ENCODE measurements at places on chromosomes 1 and 21. TPM values are rescaled to one million over a fixed set of nuclear protein-coding genes. Genes with fewer than 3 reads are reported as not detected.

- DNase-seq = no peak
- H3K27ac ChIP-seq = no peak overlapping the region
- H3K4me3 ChIP-seq = no peak overlapping the region
- no peaks in the 10 kb centered on the region for H3K4me1 ChIP-seq
- no peaks in the 10 kb centered on the region for H3K36me3 ChIP-seq
- H3K27me3 ChIP-seq = no peaks in the 10 kb centered on the region
These were observed 1786.6 kb downstream of the PLA2G4A start for GRCh38 chr1:188615321-188615720.

GRCh38 chr1:55773211-55773940 is 558.2 kb upstream of the USP24 start:
- DNase-seq = no peak
- no peaks in the 10 kb centered on the region for H3K36me3 ChIP-seq
- H3K27ac ChIP-seq = no peak overlapping the region
- H3K4me1 ChIP-seq = no peaks in the 10 kb centered on the region
- no peaks in the 10 kb centered on the region for H3K27me3 ChIP-seq
- H3K4me3 ChIP-seq = no peak overlapping the region

- H3K4me1 ChIP-seq = peaks cover 10% of the 10 kb centered on the region
- DNase-seq = peak; percentile 50
- peak overlapping the region; percentile 50 for H3K4me3 ChIP-seq
These were observed 6.3 kb downstream of the HPCA start for GRCh38 chr1:32892368-32893197.

DNA sequence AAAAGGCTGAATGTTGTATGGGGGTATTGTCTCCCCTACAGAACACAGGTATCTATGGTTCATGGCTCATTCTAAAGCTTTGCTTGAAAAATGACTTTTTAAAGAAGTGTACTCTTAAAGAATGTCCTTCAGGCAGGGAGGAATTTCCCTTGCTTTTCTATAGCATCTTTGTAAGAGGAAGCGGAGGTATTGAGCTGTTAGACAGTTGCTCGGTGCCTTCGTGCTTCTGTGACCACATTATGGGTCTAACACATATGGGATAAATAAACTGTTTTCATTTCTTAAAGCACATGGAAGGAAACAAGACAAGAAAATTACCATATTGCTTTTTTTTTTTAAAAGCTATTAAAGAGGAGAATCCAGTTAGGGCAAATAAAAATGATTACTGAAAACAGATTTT is 182.9 kb downstream of the NTNG1 start:
- no peak for DNase-seq
- H3K27ac ChIP-seq = no peak overlapping the region
- no peaks in the 10 kb centered on the region for H3K27me3 ChIP-seq
- H3K4me1 ChIP-seq = no peaks in the 10 kb centered on the region
- no peaks in the 10 kb centered on the region for H3K36me3 ChIP-seq

GRCh38 chr1:192580351-192580962 is 4.9 kb downstream of the RGS1 start:
- H3K4me3 ChIP-seq = no peak overlapping the region
- H3K4me1 ChIP-seq = no peaks in the 10 kb centered on the region
- no peaks in the 10 kb centered on the region for H3K27me3 ChIP-seq
- no peaks in the 10 kb centered on the region for H3K36me3 ChIP-seq

DNA sequence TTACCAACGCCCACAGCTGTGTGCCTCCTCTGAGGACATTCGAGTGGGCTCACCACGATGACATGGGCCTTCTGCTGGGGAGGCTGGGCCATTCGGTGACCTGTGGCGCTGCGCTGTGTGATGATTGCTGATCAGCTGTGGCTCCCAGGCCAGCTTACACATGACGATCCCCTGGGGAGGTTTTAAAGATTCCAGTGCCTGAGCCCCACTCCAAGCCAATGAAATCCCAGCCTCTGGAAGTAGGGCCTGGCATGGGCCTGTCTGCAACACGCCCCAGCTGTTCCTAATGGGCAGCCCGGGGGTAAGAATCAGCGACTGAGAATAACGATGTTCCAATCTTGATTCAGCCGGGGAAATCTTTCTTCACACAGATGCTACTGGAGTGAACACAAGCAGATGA is 153.7 kb downstream of the KCNJ6 start:
- H3K4me1 ChIP-seq = peaks cover 19% of the 10 kb centered on the region
- H3K27me3 ChIP-seq = no peaks in the 10 kb centered on the region
- no peak overlapping the region for H3K4me3 ChIP-seq
- H3K27ac ChIP-seq = peak overlapping the region; percentile 51

- H3K4me1 ChIP-seq = no peaks in the 10 kb centered on the region
- H3K36me3 ChIP-seq = no peaks in the 10 kb centered on the region
- peaks cover 2% of the 10 kb centered on the region for H3K27me3 ChIP-seq
- no peak overlapping the region for H3K4me3 ChIP-seq
These were observed 57.3 kb downstream of the SYF2 start for GRCh38 chr1:25174730-25175612.

GRCh38 chr21:41805643-41806042 is 38.8 kb upstream of the RIPK4 start:
- peaks cover 28% of the 10 kb centered on the region for H3K36me3 ChIP-seq
- H3K27ac ChIP-seq = no peak overlapping the region
- no peak overlapping the region for H3K4me3 ChIP-seq
- DNase-seq = no peak
- peaks cover 15% of the 10 kb centered on the region for H3K4me1 ChIP-seq
- no peaks in the 10 kb centered on the region for H3K27me3 ChIP-seq

GRCh38 chr1:213399695-213400094 is 348.7 kb downstream of the RPS6KC1 start:
- no peak overlapping the region for H3K4me3 ChIP-seq
- H3K27ac ChIP-seq = no peak overlapping the region
- peaks cover 10% of the 10 kb centered on the region for H3K4me1 ChIP-seq
- H3K36me3 ChIP-seq = no peaks in the 10 kb centered on the region
- no peaks in the 10 kb centered on the region for H3K27me3 ChIP-seq

DNA sequence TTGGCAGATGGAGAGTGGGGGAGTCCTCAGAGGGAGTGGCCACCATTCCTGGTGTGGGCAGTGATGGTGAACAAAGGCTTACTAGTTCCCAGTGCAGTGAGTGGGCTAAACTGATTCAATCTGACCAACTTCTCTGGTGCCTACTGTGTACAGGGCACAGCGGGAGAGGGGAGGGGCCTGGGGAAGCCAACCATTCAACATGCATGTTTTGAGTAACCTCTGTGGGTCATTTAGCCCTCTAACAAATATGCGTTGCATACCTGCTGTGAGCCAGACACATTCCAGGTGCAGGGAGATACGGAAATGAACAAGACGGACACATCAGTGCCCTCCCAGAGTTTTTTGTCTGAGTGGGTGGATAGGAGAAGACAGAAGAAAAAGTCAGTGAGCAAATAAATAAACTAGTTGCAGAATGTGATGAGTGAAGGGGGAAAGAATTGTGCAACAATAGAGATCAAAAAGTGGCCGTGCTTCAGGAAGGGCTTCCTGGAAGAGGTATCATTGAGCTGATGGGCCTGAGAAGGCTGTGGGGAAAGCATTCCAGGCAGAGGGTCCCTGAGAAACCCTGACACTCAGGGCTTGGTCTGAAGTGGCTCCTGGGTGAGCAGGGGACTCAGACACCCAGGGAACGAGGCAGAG is 78.8 kb downstream of the EPHB2 start:
- no peak for DNase-seq
- H3K27me3 ChIP-seq = no peaks in the 10 kb centered on the region
- no peak overlapping the region for H3K27ac ChIP-seq
- H3K4me3 ChIP-seq = no peak overlapping the region
- peaks cover 58% of the 10 kb centered on the region for H3K4me1 ChIP-seq

DNA sequence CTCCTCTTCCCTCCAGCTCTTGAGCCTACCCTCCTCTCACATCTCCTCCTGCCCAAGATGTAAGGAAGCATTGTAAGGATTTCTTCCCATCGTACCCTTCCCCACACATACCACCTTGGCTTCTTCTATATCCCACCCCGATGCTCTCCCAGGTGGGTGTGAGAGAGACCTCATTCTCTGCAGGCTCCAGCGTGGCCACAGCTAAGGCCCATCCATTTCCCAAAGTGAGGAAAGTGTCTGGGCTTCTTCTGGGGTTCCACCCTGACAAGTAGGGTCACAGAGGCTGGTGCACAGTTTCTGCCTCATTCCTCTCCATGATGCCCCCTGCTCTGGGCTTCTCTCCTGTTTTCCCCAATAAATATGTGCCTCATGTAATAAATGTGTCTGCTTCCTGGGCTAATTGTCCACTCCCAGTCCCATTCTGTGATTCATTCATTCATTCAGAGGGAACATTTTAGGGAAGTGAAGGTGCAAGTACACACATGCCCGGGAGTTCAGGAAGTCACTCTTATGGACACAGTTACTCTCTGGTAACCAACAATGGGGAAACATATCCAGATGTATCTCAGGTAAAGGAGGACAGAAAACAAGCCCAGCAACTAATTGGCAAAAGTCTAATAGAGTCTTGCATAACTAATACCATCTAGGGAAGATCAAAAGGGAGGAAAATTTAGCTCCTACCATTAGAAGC is 1.9 kb downstream of the SPRR4 start:
- no peaks in the 10 kb centered on the region for H3K27me3 ChIP-seq
- no peak overlapping the region for H3K4me3 ChIP-seq
- H3K36me3 ChIP-seq = no peaks in the 10 kb centered on the region
- DNase-seq = no peak

GRCh38 chr1:32111789-32112188 is 3.9 kb downstream of the KPNA6 start:
- no peaks in the 10 kb centered on the region for H3K27me3 ChIP-seq
- no peak overlapping the region for H3K4me3 ChIP-seq
- H3K4me1 ChIP-seq = peaks cover 12% of the 10 kb centered on the region
- no peak overlapping the region for H3K27ac ChIP-seq
- peaks cover 3% of the 10 kb centered on the region for H3K36me3 ChIP-seq

DNA sequence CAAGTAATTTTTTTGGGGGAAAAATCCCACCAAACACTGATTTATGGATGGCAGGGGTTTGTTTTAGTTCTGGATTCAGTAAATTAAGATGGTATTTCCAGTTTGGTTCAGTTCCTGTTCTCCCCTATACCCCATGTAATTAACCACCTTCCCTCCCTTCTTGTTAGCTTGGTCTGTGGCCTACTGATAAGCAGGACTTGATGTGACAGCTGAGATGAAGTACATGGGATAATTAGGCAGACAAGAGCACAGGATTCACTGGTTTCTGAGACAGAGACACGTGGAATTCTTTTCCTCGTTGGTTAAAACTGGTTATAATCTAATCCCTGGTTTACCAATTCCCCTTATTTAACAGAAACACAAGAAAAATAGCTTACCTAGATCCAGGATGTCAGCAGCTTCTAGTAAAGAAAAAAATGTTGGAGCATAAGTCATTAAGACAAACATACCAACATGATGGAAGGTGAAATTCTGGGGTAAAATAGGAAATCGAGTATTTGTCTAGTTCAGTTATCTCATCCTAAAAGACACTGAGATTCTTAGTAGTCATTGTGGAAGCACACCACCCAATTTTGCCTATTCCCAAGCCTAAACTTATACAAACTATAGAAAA is 81.5 kb downstream of the SCMH1 start:
- H3K36me3 ChIP-seq = no peaks in the 10 kb centered on the region
- DNase-seq = no peak
- no peaks in the 10 kb centered on the region for H3K27me3 ChIP-seq

GRCh38 chr1:202343652-202344349 is 2.1 kb upstream of the UBE2T start:
- H3K27ac ChIP-seq = no peak overlapping the region
- no peak overlapping the region for H3K4me3 ChIP-seq
- H3K4me1 ChIP-seq = peaks cover 2% of the 10 kb centered on the region
- no peaks in the 10 kb centered on the region for H3K27me3 ChIP-seq
- H3K36me3 ChIP-seq = no peaks in the 10 kb centered on the region

DNA sequence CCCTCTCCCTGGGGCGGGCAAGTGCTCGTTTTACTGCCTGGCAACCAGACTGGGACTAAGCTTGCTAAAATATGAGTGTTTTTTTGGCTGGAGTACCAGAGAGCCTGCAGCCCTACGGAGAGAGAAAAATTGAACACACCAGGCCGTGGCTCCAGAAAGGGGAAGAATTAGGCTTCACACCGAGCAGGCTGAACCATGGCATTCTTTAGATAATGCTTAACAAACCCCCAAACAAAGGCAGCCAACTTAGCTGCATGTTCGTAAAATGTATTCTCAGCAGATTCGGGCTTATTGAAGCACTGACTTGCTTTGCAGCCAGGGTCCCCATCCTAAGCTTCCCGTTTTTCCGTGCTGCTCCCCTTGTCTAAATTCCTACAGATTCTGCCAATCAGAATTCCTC is 76.6 kb downstream of the LMX1A start:
- DNase-seq = no peak
- no peaks in the 10 kb centered on the region for H3K36me3 ChIP-seq
- H3K4me3 ChIP-seq = no peak overlapping the region
- H3K4me1 ChIP-seq = no peaks in the 10 kb centered on the region
- no peak overlapping the region for H3K27ac ChIP-seq

DNA sequence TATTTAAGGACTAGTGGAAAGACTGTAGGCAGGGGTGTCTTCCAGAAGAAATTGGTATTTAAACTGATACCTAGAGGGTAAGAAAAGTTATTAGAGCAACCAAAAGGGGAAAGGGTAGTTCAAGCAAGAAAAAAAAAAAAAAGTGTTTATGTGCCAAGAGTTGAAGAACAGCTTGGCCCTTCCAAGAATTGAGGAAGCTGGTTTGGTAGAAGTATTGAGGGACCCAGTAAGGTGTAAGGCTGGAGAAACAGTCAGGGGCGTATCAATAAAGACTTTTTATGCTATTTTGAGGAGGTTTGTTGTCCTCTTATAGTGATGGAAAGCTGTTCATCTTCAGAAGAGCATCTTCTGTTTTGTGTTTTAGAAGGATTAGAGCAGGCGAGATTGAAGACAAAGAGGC is 108.3 kb downstream of the PTPRC start:
- H3K4me3 ChIP-seq = no peak overlapping the region
- H3K27me3 ChIP-seq = no peaks in the 10 kb centered on the region
- DNase-seq = no peak

GRCh38 chr1:169692756-169693460 is 18.5 kb downstream of the SELL start:
- no peaks in the 10 kb centered on the region for H3K27me3 ChIP-seq
- no peak overlapping the region for H3K4me3 ChIP-seq
- no peak overlapping the region for H3K27ac ChIP-seq
- DNase-seq = no peak
- no peaks in the 10 kb centered on the region for H3K4me1 ChIP-seq
- no peaks in the 10 kb centered on the region for H3K36me3 ChIP-seq

Gene SAMSN1
- 2.2 TPM for total RNA-seq

Gene LRRC38
- 11.9 TPM for total RNA-seq

Gene DPM3
- total RNA-seq = 21.1 TPM

Gene DCST1
- total RNA-seq = not detected

Gene ZSWIM5
- total RNA-seq = 0.35 TPM

Gene PLA2G2C
- not detected for total RNA-seq

Gene SLC37A1
- total RNA-seq = 2.3 TPM

Gene CDC7
- total RNA-seq = 8.3 TPM

Gene NBPF6
- not detected for total RNA-seq

Gene CD5L
- total RNA-seq = not detected

Gene JAK1
- total RNA-seq = 55.2 TPM
